ENCODE measurements at places on chromosomes 2 and 18.
A peak's percentile ranks its signal among the peaks of the same experiment; 100 is the strongest.

- no peak for DNase-seq
Observed at GRCh38 chr2:42569116-42569711, 782 bp downstream of the MTA3 start.

- no peak for DNase-seq
Observed at GRCh38 chr18:33201509-33201926, 239.0 kb downstream of the CCDC178 start.

DNA sequence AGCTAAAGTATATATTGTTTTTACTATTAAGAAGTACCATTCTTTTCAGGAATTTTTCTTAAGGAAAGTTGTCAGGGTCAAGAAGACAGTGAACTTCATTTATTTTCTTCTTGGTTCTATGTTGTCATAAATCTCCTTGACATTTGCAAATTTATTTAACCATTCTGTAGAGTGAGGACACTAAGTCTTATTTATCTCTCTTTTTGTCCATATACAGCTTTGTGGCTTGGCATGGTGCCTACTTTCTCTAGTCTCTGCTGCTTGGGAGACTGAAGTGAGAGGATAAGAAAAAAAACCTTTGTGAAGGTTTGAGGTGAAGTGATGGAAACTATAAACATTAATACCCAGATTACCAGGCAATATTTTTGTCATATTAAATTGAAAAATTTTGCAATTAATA lies 1389.4 kb downstream of the SUCLG1 start:
- no peak for DNase-seq

- no peak for DNase-seq
Observed at GRCh38 chr2:105786231-105787230, 41.8 kb downstream of the NCK2 start.

DNA sequence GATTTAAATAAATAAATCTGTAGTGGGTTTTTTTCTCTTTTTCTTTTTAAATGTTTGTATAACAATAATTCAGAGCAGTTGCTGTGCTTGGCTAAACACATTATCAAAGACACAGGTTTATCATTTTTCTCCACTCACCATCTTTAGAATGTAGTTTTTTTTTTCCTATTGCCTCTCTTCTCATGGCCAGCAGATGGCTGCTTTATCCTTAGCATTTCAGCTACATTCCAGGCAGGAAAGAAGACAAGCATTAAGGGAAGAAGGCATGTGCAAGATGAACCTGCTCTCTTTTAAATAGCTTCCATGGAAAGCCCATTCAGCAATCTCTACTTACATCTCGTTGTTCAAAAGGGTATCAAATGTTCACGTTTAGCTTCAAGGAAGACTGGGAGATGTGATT lies 42.6 kb downstream of the ARHGAP15 start:
- DNase-seq: no peak

DNA sequence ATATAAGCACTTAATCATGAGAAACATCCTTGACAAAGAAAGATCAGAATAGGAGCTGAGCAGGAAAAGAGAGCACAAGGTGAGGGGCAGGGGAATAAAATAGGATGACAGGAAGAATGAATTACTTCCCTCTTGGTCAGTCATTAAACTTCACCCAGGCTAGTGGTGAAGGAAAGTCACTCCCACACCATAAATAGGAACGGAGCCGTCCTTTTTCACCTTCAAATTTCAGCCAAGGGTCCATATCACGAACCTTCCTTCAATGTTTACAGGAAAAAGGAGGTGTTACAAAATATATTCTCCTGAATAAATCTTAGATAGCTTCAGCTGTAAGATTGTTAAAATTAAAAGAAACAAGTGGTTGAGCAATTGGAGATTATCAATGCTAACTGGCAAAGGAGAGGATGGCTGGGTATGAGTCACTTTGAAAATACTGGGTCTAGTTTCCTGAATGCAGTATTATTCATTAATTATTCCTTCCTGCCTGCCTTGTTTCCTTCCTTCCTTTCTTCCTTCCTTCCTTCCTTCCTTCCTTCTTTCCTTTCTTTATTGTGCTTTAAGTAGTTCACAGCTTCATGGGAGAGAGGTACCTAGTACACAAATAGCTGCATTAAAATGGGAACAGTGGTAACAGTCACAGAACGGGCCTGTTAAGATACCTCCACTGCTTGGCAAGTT lies 292.3 kb upstream of the ID2 start:
- no peak for DNase-seq

DNA sequence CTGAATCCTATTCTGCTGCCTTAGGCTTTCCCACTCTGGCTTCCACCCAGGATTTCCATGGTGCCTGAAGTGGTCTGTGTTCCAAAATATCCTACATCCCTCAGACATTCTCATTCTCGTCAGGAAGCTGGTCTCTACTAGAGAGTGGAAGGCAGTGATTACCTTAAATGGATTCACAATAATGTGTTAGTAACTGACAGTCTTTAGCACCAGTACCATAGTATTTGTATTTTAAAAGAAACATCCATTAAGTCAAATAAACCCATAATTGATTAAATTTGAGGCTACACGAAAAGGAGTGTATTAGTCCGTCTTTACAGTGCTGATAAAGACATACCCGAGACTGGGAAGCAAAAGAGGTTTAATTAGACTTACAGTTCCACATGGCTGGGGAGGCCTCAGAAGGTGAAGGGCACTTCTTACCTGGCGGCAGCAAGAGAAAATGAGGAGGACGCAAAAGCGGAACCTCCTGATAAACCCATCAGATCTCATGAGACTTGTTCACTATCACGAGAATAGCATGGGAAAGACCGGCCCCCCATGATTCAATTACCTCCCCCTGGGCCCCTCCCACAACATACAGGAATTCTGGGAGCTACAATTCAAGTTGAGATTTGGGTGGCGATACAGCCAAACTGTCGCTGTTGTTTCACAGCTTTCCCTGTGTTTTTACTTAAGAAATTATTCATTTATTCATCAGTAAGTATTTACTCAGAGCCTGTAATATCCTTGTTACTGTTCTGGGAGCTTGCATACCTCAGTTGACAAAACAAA lies 306.5 kb downstream of the STK39 start:
- DNase-seq: no peak

GRCh38 chr2:230658877-230659652 lies 53.6 kb upstream of the CAB39 start:
- peak; percentile 74 for DNase-seq

- no peak for DNase-seq
Observed at GRCh38 chr18:70220628-70221027, 15.1 kb upstream of the RTTN start.

- DNase-seq: no peak
Observed at GRCh38 chr2:100268986-100269385, 53.3 kb downstream of the LONRF2 start.

DNA sequence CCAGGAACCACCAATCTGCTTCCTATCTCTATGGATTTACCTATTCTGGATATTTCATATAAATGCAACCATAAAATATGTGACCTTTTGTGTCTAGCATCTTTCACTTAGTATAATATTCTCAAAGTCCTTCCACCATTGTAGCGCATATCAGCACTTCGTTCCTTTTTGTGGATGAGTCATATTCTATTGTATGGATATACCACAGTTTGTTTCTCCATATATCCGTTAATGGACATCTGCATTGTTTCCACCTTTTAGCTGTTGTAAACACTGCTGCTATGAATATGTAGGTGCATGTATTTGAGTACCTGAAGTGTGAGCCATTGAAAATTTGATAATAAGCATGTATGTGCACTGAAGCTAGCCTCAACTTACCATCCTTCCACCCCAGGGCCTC lies 80.1 kb downstream of the NBAS start:
- DNase-seq: no peak

GRCh38 chr2:134823431-134823830 lies 15.0 kb upstream of the ACMSD start:
- DNase-seq: no peak

DNA sequence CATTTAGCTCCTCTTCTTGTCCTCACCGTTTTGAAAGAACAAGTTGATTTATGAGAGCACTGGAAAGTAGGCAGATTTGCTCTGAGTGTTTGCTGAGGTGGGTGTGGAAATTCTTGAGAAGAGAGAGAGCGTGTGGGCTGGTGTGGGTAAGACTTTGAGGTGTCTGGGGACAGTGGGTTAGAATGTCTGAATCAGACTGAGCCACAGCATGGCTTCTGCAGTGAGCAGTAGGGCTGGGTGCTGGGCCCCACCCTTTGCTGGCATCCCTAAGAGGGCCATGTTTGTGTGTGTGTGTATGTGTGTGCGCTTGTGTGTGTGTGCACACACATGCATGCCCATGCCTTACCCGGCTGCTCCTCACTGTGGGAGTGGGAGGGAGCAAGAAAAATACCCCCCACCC lies 63.7 kb downstream of the COPS8 start:
- DNase-seq: peak; percentile 34

- no peak for DNase-seq
Observed at GRCh38 chr18:33745151-33745795, 167.3 kb downstream of the ASXL3 start.

DNA sequence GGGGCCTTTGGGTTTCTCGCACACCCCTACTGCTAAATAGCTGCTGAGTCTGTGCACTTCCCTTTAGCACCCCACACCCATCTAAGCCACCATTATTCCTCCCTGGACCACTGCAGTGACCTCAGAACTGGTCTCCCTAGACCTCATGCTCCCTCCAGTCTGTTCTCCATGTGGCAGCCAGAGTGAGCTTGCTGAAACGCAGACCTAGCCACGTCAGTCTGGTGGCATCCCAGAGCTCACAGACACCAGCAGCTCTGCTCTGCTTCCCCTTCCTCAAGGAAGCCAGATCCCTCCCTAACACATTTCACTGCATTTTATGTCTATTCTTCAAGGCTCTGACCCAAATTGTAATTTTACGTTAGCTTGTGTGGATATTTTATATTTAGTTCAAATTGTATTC lies 144.4 kb downstream of the DYSF start:
- DNase-seq: no peak

GRCh38 chr2:240687741-240688552 lies 3.7 kb upstream of the AQP12A start:
- DNase-seq: no peak

Data from stimulated activated CD4-positive, alpha-beta T cell treated with anti-CD3 and anti-CD28 coated beads, Interleukin-12 subunit alpha, Interleukin-12 subunit beta, amount 100 ng/mL, for 48 hours (primary cell).